Stimulated activated CD4-positive, alpha-beta T cell treated with anti-CD3 and anti-CD28 coated beads, Interleukin-15, amount 100 ng/mL, for 1 hour (primary cell): ENCODE measurements at places on chromosomes 3 and 15.

GRCh38 chr3:16512435-16513140, 911 bp downstream of the RFTN1 start:
- DNase-seq = peak; percentile 41

DNA sequence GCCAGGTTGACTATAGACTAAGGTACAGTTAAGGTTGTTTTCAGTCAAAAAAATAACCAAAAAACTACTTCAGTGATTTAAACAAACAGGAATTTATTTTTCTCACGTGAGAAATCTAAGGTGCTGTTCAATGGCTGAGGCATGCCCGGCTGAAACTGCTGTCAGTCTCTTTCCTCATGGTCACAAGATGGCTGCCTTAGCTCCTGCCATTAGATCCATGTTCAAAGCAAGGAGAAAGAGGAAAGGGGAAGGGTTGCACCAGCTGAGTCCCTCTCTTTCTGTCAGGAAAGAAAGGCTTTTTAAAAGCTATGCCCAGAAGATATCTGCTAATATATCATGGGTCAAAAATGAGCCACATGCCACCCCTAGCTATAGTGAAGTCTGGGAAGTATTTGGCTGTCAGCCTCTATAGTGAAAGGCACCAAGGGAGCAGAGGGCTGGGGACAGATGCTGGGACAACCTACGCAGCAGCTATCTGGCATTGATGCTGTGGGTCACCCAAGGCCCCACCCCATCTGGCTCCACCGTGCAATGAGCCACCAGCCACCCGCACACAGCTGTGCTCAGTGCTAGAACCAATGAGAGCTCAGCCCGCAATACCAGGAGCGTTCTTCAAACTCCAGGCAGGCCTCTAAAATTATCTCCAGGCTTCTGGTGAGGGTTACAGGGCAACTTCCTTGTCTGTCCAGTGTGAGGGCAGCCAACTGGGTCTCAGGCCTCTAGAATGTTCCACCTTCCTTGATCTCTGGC, 64.7 kb upstream of the GATA2 start:
- no peak for DNase-seq

DNA sequence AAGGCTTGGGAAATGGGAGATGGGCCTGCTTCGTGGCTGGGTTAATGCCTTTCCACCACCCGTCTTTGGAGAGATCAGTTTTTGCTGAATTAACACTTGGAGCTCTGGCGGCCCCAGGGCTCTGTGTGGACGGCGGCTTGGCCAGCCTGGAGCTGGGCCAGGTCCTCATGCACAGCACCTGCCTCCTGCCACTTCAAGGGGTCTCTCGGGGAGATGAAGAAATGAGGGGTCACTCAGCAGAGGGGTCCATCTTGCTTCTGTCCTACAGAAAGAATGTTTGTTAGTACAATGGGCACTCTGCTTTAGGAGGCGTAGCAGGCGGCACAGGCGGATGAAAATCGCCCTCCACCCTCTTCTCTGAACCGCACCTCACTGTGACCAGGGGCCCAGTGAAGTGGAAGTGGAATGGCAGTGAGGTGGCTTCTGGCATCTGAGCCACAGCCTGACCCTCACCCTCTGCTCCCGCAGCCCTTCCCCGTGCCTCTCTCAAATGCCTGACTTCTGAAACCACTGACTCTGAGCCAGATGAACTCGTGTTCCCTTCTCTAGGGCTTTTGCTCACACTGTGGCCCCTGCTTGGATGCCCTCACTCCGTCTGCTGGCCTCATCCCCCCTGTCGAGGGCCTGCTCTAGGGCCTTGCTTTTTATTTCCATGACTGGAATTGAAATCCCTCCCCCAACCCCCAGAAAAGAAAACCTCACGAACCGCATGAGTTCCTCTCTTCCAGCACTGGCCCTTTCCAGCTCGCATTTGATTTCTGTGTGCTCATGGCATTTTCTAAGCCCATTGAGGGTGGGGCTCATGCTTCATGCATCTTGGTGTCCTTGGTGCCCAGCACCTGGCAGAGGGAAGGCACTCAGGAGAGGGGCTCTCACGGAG, 42.2 kb downstream of the CHDH start:
- DNase-seq = no peak

GRCh38 chr3:190534386-190534785, 20.5 kb downstream of the IL1RAP start:
- no peak for DNase-seq

DNA sequence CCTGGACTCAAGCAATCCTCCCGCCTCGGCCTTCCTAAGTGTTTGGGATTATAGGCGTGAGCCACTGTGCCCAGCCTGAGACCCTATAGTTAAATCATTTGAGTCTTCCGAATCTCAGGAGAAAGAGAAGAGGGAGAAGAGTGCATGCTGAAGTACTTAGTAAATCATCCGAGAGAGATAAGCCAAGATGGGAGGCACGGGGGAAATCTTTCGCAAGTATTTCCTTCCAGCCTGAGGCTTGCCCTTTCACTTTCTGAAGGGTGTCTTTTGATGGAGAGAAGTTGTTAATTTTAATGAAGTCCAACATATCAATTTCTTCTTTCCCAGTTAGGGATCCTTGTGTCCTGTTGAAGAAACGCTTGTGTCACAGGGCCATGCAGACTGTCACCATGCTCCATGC, 97.1 kb upstream of the SLC6A6 start:
- no peak for DNase-seq

DNA sequence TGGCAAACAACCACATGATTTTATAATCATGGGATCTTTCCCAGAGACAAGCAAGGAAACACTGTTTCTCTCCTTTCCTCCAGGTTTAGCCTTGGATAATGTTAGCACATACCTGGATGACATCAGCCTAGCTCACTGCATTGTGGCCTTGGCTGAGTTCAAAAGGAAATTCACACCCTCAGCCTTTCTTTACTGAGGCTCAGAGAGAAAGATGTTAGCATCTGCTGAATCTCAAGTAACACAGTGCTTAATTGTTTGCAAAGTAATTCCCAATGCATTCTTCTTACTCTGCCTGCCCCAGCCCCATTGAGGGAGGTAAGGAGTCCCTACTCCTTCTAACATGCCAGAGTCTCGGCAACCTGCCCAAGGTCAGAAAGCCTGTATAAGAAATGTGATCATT, 432.2 kb upstream of the LMCD1 start:
- no peak for DNase-seq

- no peak for DNase-seq
Observed at GRCh38 chr15:71433402-71433801, 318.1 kb downstream of the THSD4 start.

DNA sequence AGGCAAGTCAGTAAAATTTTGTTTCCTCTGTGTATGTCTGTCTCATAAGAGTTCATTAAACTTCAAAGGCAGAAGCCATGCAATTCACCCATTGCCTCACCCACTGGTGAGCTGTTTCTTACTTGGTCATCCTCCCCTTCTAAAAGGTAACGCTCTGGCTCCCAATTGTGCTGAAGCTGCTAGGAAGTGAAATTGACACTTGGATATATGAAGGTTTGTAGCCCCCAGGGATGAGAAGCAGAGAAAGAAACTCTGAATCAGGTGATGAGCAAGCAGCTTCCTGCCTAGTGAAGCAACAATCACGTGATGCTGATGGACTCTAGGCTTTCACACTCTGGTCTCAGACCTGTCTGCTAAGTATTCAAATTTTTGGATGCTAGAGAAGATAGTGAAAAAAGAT, 70.7 kb downstream of the CD200R1L start:
- DNase-seq = no peak

DNA sequence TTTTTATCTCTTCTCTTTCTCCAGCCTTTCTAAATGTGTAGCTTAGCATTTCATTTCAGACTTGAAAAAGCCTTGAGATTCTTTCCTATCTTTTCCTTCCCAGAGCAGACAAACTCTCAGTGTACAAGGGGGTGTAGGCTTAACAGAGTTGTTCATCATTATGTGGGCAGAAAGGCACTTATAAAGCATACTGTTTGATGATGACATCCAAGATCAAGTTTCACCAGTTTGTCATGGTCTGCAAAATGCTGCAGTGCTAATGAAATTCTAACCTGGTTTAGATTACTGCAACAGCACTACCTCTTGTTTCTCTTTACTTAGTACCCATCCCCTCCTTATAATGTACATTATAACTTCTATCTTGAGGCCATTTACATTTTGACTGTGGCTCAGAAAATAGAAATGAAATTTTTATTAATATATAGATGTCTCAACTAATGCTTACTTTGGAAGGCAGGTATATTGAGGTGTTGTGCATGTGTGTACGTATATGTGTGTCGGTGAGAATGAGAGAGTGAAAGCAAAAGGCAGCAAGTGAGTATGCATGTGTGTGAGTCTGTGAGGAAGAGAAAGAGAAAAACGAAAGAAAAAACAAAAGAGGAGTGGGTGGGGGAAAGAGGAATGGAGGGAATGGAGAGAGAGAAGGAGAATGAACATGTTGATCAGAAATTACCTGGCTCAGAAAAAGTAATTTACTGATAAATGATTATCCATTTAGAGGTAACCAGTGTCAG, 1043.6 kb downstream of the TUSC7 start:
- no peak for DNase-seq

GRCh38 chr15:87827131-87827530, 429.4 kb downstream of the NTRK3 start:
- no peak for DNase-seq
